ENCODE measurements at places on chromosomes 11 and 22. TPM values are rescaled to one million over a fixed set of nuclear protein-coding genes. Genes with fewer than 3 reads are reported as not detected.

DNA sequence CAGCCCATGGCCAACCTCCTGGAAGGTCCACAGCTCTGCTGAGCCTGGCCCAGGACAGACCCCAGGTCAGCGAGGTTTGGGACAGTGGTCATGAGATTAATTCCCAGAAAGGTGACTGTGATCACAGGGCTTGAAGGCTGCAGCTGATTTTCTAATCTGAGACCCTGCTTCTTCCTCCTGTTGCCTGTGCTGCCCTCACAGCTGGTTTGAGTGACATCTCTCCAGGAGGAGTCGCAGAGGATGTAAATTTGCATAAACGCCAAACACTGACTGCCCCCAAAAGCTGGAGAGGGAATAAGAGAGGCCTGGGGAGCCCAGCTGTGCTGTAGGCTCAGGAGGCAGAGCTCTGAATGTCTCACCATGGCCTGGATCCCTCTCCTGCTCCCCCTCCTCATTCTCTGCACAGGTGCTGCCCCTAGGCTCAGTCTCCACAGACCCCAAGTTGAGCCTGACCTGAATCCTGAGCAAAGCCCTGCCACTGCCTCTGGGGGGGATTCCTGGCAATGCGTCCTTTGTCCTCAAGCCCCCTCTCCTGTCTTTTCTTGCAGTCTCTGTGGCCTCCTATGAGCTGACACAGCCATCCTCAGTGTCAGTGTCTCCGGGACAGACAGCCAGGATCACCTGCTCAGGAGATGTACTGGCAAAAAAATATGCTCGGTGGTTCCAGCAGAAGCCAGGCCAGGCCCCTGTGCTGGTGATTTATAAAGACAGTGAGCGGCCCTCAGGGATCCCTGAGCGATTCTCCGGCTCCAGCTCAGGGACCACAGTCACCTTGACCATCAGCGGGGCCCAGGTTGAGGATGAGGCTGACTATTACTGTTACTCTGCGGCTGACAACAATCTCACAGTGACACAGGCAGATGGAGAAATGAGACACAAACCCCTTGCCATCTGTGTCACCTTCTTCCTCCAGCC lies 23.8 kb downstream of the GGTLC2 start:
- no peaks in the 10 kb centered on the region for H3K4me1 ChIP-seq
- H3K27me3 ChIP-seq: no peaks in the 10 kb centered on the region
- DNase-seq: no peak
- no peaks in the 10 kb centered on the region for H3K36me3 ChIP-seq

DNA sequence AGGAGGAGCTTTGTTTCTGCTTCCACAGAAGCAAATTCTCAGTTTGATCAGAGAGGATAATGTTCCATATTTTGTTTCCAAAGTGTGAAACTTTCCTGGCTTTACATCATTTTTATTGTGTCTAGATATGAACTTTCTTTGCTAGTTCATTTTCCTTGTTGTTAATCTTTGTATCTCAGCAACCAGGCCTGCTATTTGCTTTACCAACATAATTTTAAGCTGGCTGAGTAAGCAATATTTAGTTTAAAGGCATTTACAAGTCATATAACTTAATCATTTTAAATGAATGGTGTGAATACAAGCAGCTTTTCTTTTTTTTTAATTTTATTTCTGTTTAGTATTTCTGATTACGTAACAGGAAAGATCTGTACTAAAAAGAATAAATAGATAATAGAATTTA lies 15.2 kb downstream of the NUCB2 start:
- H3K4me1 ChIP-seq: peaks cover 6% of the 10 kb centered on the region
- no peaks in the 10 kb centered on the region for H3K27me3 ChIP-seq
- H3K27ac ChIP-seq: no peak overlapping the region
- no peaks in the 10 kb centered on the region for H3K36me3 ChIP-seq

DRG1 gene
- total RNA-seq: 52.9 TPM

GRCh38 chr11:78715639-78716311 lies 141.1 kb upstream of the NARS2 start:
- no peak overlapping the region for H3K27ac ChIP-seq
- no peak for DNase-seq
- H3K4me1 ChIP-seq: no peaks in the 10 kb centered on the region
- no peak overlapping the region for H3K4me3 ChIP-seq

OR4A15 gene
- total RNA-seq: not detected

DNA sequence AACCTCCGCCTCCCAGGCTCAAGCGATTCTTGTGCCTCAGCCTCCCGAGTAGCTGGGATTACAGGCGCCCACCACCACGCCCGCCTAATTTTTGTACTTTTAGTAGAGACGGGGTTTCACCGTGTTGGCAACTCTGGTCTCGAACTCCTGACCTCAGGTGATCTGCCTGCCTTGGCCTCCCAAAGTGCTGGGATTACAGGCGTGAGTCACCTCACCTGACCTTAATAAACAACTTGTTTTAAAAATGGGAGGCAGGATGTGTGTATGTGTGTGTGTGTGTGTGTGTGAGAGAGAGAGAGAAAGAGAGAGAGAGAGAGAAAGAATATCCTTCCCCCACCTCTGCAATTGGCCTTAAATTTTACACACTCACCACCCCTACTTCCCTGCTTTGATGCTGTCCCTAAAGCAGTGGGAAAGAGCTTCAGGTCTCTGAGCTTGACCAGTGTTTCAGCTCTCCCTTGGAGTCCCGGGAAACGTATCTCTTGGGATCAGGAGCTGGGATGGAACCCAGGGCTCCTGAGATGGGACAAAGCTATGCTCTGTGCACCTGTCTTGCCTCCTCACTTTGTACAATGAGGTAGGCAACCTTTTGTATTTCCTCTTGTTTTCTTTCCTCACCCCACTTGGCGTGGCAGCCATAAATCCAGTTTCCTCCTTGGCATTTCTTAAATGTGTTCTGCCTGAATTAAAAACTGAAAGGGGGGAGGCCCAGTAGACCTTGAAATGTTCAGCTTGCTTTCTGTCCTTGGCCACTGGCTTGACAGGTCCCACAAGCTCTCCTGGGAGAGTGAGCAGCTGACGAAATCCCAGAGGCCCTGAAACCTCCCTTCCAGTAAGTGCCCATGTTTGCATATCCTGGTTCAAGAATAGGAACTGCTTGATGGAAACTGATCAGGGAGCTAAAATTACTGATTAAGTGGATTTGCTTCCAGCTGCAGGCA lies 17.8 kb upstream of the XBP1 start:
- H3K4me3 ChIP-seq: no peak overlapping the region
- peak; percentile 60 for DNase-seq
- H3K27ac ChIP-seq: peak overlapping the region; percentile 52
- H3K4me1 ChIP-seq: peaks cover 9% of the 10 kb centered on the region
- H3K36me3 ChIP-seq: no peaks in the 10 kb centered on the region
- H3K27me3 ChIP-seq: no peaks in the 10 kb centered on the region

- no peaks in the 10 kb centered on the region for H3K36me3 ChIP-seq
- H3K27me3 ChIP-seq: no peaks in the 10 kb centered on the region
- H3K27ac ChIP-seq: no peak overlapping the region
- DNase-seq: no peak
- H3K4me3 ChIP-seq: no peak overlapping the region
Observed at GRCh38 chr11:110081462-110082376, 11.5 kb upstream of the ZC3H12C start.

DNA sequence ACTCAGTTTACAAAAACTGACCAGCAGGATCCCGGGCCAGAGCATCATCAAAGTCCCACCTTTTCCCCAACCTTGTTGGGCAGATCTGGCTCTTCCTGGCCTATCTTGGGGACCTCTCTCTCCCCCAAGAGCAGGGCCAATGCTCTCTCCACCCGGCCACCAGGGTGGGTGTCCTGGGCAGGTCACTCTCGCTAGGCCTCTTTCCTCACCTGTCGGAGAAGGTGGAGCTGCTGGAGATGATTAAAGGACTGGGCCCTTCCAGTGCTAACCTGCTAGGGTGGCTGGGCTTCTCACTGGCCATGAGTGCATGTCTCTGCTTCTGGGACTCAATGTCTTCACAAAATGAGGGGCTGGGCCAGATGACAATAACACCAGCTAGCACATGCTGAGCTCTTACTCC lies 2.9 kb upstream of the CAPN5 start:
- no peak overlapping the region for H3K27ac ChIP-seq
- H3K27me3 ChIP-seq: no peaks in the 10 kb centered on the region
- peaks cover 25% of the 10 kb centered on the region for H3K4me1 ChIP-seq
- DNase-seq: peak; percentile 33
- H3K36me3 ChIP-seq: no peaks in the 10 kb centered on the region
- H3K4me3 ChIP-seq: no peak overlapping the region

All from sigmoid colon (tissue), 7 donors.